MV-4-11 (cell line): ENCODE measurements at places on chromosomes 5 and 9.

- no peak for DNase-seq
Observed at GRCh38 chr9:95090023-95090791, 227.3 kb downstream of the FANCC start.

GRCh38 chr9:84609779-84610178 lies 59.8 kb upstream of the NTRK2 start:
- no peak for DNase-seq

DNA sequence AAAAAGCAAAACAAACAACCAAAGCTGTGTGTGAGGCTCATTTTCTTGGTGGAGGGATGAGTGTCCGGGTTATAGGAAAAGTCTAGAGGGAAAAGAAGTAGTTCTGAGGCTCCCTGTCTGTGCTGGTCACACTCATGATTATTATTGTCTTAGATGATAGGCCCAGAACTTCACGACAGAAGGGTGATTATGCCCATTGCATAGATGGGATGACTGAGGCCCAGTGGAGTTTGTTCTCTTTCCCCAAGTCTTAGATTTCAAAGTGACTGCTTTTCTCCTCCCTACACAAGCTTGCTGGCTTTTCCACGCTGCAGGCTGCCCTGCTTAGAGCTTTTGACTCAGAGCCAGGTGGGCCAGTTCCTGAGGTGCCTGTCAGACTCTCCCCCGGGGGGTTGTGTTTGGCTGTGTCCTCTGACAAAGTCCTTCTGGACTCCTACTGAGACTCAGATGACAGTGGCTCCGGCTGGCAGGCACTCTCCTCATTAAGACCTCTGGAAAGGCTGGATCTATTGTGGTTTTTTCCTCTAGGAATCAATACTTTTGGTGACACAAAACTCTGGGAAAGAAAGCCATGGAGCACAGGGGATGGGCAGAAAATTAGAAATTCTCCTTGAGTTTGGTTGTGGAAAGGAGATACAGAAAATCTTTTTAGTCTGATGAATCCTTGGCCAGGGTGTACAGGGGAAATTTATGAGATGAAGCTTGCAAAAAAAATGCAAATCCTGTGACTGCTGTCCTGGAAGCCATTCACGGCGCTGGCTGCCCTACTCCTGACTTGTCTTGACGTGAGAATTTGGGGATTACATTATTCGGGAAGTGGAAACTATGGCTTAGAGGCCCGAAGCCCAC lies 120.9 kb downstream of the NSG2 start:
- no peak for DNase-seq

GRCh38 chr9:22446589-22446949 lies at the start of gene DMRTA1:
DMRTA1 (plus strand) TSS chr9:22446824; CDS start chr9:22447066, 242 bp downstream.
- no peak for DNase-seq

- DNase-seq = peak; percentile 30
Observed at GRCh38 chr5:99037668-99038067, 108.9 kb upstream of the CHD1 start.

GRCh38 chr9:12766357-12766756 lies 8.5 kb upstream of the LURAP1L start:
- no peak for DNase-seq

DNA sequence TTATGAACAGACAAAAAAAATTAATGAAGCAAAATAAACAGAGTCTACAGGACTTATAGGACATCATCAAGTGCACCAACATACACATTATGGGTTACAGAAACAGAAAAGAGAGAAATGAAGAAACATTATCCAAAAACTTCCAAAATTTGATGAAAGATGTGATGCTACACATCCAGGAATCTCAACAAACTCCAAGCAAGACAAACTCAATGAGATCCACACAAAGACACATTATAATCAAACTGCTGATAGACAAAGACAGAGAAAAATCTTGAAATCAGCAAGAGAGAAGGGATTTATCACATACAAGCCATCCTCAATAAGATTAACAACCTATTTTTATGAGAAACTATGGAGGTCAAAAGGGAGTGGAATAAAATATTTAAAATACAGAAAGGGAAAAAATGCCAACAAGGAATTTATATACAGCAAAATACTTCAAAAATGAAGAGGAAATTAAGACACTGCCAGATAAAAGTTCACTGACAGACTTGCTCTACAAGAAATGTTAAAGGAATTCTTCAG lies 101.0 kb downstream of the NR2F1-AS1 start:
- no peak for DNase-seq

DNA sequence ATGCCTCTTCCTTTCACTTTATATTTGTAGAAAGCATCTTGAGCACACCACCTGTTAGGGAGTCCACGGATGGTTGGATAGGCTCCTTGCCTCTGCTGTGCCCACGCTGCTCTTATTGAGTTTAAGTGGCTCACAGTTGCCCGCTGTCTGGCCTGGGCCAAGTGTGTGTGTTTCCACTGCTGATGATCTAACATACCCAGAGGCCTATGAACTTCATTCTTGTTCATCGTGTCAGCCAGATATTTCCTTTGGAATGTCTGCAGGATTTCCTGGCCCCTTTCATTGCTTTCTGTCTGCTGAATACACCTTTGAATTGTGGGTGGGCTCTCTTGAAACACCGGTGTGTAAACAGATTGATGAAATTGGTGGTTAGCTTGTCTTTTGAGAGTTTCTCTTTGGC lies 46.6 kb downstream of the MVB12B start:
- DNase-seq = no peak

DNA sequence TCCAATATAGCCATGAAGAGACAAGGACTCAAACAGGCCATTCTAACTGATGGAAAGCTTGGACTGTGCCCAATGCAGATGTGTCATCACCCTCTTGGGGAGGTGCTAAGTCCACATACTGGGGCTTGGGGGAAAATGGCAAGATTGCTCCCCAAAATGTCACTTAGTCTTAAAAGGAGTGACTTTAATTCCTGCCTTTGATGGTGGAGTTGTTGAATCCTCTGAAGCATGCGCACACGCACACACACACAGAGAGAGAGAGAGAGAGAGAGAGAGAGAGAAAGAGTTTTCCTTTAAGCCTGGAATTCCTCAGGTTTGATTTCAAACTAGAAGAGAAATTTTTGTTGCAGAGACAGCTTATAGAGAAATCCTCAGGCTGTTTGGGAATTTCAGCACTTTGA lies 161.9 kb upstream of the GAS1 start:
- no peak for DNase-seq

DNA sequence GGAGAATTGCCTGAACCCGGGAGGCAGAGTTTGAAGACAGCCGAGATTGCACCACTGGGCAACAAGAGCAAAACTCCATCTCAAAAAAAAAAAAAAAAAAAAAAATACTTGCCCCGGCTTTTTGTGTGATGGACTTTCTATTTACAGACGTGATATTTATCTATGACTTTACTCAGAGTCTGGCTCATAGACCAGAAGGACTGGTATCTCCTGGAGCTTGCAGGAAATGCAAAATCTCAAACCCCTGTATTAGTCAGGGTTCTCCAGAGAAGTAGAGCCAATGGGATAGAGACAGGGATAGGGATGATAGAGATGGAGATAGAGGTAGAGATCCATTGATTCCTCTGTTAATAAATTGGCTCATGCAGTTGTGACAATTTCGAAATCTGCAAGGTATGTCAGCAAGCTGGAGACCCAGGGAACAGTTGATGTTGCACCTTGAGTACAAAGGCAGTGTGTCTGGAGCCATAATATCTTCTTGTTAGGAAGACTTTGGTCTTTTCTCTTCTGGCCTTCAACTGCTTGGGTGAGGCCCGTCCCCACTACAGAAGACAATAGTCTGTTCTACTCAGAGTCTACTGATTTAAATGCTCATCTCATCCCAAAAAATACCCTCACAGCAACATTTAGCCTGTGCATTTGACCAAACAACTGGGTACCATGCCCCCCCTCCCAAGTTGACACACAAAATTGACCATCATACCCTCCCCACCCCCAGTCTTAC lies 195.4 kb upstream of the MSX2 start:
- no peak for DNase-seq

GRCh38 chr9:130208600-130209347 lies 36.6 kb downstream of the NCS1 start:
- no peak for DNase-seq

DNA sequence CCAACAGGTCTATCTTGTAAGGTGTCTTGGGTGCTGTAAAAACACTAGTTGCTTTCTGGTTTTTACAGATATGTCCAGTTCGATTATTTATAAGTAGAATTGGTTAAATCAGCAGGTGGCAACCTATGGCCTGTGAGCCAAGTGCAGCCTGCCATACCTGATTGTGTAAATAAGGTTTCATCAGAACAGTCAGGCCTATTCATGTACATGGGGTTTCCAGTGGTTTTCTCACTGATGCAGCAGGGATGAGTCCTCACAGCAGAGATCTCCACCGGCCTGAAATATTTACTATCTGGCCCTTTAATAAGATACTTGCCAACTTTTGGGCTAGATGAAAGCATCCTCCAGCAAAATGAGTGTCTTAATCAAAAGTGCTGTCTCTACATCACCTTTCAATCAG lies 132.9 kb upstream of the ICE1 start:
- no peak for DNase-seq

- no peak for DNase-seq
Observed at GRCh38 chr9:115715666-115716065, 437.9 kb upstream of the PAPPA start.

- DNase-seq = no peak
Observed at GRCh38 chr5:81010336-81011169, 50.4 kb downstream of the RASGRF2 start.

- peak; percentile 40 for DNase-seq
Observed at GRCh38 chr5:143106174-143106573, 297.3 kb downstream of the NR3C1 start.

- peak; percentile 75 for DNase-seq
Observed at GRCh38 chr5:96133341-96134079, 171.9 kb upstream of the ELL2 start.

DNA sequence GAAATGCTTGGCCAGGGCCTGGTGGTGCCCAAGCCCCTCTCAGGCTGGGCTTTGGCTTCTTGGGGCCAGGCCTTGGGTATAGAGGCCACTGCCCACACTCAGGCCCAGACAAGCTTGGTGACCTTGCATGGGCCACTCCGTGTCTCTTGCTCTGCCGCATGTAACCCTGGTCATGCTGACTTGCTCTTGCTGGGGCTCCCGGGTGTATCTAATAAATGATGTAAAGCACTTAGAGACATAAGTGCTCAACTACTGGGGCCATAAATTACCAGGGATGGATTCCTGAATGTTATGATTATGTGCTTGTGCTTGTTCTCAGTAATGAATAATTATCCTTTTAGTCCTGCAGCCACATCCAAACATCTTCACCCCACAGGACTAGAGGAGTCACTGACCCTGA lies 54.0 kb downstream of the C5orf15 start:
- DNase-seq = no peak

DNA sequence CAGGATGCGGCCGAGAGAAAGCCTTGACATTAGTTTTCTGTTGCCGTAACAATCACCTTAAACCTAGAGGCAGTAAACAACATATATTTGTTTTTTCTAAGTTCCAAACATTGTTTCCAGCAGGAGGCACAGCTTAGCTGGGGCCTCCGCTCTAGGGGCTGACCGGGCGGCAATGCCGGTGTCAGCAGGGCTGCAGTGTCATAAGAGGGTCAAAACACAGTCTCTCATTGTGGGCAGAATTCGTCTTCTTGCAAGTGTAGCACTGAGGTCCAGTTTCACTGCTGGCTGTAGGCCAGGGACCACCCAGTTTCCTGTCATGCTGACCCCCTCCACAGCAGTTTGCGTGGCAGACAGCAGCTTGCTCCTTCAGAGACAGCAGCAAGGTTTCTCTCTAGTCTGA lies 186.2 kb downstream of the PJA2 start:
- DNase-seq = no peak

DNA sequence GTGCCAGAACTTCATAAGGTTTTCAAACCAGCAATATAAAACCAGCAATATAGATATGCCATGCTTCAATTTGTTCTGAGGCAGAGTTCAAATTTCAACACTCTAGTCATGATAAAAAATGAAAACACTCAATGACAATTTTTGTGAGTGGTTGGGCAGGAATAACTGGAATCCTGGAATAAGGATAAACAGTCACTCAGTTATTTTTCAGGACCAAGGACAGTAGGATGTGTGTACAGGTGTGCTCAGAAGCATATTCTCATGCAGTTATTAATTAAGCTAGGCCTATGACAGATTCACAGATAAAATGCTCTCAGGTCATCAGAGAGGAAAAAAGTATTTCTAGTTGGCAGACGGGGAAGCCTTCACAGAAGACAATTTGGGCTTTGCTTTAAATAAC lies 117.3 kb upstream of the PPP2R2B start:
- no peak for DNase-seq

GRCh38 chr9:129175825-129176633 lies 2.0 kb downstream of the IER5L start:
- DNase-seq = peak; percentile 92
